GM12865 (cell line): ENCODE measurements at places on chromosomes 4 and X.

DNA sequence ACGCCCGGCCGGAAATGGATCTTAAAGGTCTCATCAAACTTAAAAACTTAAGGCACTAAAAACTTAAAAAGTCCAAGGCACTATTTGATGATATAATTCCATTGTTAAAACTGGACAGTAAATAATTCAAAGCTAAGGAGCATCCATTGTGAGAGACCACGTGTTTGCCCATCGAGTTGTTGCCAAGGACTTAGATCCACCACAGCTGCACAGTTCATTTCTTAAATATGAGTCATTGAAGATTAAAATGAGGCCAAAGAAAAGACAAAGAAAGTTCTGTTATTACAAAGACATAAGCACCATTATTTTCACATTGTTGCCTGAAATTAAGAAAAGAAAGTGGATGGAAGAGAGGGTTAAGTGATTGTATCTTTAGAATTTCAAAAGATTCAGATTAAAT lies 411.5 kb upstream of the FTHL17 start:
- DNase-seq: no peak

- no peak for DNase-seq
Measured at GRCh38 chr4:3111461-3111860, 37.0 kb downstream of the HTT start.

GRCh38 chr4:134018846-134019245 lies 182.7 kb downstream of the PABPC4L start:
- no peak for DNase-seq

DNA sequence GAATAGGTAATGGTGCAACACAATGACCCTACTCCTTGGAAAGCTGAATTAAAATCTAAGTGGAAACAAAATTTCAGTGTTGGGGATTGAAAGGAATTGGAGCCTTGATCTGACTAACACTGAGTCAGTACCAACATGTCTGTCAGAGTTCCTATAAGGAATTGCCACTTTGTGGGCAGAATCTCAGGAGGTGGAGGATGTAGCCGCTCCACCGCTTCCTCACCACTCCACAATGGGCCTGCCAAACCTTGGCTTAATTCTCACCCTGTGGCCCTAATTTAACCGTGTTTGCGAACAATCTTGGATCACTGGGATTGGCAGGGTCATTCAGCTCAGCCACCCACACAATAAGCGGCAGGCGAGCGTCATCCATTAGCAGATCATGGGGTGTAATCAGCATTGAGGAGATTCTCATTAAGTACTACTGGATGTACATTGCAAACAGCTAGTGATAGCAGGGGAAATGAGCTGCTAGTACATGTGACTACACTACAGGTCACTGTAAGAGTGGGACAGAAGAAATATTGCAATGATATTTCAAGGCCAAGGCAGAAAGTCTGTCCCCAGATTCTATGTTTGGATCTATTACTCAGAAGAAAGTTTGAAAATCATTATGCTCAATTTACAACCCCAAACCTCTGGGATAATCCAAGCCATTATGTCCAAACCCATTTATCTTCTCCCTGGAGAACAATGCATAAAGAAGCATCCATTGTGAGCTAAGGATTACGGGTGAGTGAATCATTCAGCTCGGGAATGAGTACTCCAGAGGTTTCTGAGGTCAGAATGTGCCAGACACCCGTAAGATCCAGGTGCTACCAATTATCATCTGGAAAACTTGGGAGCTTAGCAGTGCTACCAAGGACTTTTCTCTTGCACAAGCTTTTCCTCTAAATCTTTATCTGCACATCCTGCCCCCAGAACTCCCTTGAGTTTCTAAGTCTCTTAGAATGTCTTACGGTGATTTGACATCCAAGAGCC lies 5.8 kb downstream of the SRPX start:
- DNase-seq: no peak

DNA sequence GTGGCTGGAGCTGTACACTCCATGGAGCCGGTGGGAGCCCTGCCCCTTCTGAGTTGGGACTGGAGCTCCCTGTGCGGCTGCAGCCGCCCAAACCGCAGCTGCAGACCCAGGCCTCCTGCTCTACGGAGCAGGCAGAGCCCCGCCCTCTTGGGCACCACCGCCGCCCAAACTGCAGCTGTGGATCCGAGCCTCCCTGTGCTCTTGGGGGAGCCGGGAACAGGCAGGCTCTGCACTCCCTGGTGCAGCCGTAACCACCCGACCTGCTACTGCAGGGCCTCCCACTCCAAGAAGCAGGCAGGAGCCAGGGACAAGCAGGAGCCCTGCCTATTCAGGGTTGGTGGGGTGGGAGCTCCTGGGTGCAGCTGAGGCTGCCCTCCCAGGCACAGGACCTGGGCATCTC lies 237.5 kb upstream of the ATP6AP2 start:
- DNase-seq: no peak

- DNase-seq: no peak
Measured at GRCh38 chr4:12138488-12138887, 709.8 kb upstream of the HS3ST1 start.

GRCh38 chr4:96742332-96743014 lies 902.6 kb downstream of the PDHA2 start:
- no peak for DNase-seq

DNA sequence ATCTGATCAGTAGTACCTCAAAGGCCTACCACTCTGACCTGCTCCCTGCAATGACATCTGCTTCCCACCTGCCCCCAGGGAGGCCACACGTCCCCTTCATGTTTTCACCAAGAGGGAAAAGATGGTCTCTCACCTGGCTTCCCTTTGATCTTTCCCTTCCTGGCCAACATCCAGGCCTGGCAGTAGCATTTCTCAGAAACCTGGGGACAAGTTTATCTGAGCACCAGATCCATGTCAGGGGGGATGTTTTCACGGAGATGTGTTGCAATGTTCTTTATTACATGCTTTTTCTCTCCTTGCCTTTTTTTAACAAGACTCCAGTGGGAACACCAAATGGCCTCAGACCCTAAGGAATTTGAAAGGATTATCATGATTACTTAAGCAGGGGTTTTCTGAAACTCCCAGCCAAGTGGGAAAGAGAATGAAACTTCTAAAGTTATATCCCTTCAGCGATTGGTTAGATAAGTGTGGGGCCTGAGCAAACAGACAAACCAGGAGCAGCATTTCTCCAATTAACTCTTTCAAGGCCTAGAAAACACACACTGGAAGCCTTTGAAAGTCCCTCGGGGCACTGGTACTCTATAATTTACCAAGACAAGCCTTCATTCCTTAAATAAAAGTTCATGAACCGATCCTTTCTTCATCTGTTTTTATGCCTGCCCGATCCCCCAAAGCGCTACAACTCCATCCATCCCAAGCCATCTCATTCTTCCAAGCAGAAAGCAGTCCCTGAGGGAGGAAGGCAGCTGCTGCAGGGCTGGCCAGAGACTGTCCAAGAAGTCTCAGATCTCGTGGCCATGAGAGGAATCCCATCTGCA lies 94.1 kb downstream of the BCOR start:
- no peak for DNase-seq

- no peak for DNase-seq
Measured at GRCh38 chr4:114149-114548, 10.2 kb upstream of the ZNF718 start.
